ENCODE measurements at places on chromosomes 1 and 21.
A peak's percentile ranks its signal among the peaks of the same experiment; 100 is the strongest.

GRCh38 chr1:216535059-216535458, 111.8 kb upstream of the USH2A start:
- DNase-seq = no peak

GRCh38 chr1:54764922-54765561, 719 bp upstream of the PARS2 start:
- no peak for DNase-seq

DNA sequence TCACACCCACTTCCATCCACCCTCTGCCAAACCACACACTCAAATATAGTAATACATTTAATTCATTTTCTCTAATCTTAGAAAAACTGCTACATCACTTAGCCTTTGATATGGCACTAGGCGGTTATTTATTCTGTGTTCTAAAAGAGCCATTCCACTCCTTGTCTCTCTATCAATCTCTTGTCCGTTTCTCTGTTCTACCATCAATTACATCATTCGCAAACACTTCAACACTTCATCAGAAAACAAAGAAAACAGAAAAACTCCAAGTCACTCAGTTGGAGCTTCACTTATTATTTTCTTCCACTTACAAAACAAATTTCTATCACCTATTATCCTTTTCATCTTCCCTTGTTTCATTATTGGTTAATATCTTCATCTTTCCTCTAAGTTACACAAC, 1523.0 kb downstream of the KCNT2 start:
- DNase-seq = no peak

- no peak for DNase-seq
Measured at GRCh38 chr1:22043198-22043769, 9.2 kb upstream of the CDC42 start.

GRCh38 chr1:87696483-87696882, 367.8 kb downstream of the LMO4 start:
- DNase-seq = no peak

- peak; percentile 37 for DNase-seq
Measured at GRCh38 chr1:52842643-52843310, at the start of gene ZYG11A. Gene ZYG11A, plus strand, starts transcription at chr1:52842760. Its CDS starts 124 bp downstream, at chr1:52842884.

DNA sequence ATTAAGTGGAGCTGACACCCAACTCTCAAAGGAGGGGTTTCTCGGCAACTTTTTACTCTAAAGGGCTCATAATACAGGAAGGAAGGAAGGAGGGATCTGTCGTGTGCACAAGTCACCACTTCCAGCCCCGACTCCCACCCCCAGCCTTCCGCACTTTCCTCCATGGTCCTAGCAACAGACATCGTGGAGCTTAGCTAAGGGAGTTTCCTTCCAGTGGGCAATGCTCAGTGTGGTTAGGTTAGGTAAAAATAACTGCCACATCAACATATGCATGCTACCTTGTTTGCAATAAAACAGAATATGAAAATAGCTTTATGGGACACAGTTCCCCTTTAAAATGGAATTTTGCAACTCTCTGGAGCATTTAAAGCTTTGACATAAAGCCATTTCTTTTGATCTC, 35.2 kb downstream of the KANK4 start:
- DNase-seq = no peak

- DNase-seq = no peak
Measured at GRCh38 chr1:212710566-212710965, 10.9 kb upstream of the BATF3 start.

DNA sequence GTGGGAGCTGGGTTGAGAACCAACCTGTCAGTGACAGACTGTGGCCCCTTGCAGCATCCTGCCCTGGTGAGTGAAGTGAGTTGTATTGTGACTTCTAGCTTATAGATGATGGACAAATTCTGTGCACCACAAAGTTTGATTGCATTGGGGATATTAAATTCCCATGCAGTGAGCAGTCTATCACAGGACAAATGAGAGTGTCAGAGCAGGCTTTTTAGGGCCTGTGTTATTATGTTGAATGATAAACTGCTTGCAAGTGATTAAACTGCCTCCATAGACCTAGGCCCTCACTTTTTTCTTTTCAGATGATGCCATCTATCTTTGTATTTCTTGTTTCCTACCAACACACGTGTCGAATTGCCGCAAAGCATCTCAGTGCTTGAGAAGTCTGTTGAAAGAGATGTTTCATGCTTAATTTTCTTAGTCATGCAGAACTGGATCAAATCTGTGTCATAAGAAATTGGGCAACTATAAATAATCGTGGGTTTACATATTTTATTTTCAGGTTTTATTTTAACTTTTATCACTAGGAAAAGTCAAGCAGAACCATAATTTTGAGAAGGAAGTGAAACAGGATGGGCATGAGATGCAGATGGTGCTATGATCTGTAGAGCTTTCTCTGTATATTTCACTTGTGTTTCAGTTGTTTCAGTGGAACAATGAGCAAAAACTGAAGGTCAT, 199.2 kb downstream of the S1PR1 start:
- DNase-seq = no peak

GRCh38 chr1:178953034-178953433, 72.7 kb upstream of the FAM20B start:
- DNase-seq = peak; percentile 80

DNA sequence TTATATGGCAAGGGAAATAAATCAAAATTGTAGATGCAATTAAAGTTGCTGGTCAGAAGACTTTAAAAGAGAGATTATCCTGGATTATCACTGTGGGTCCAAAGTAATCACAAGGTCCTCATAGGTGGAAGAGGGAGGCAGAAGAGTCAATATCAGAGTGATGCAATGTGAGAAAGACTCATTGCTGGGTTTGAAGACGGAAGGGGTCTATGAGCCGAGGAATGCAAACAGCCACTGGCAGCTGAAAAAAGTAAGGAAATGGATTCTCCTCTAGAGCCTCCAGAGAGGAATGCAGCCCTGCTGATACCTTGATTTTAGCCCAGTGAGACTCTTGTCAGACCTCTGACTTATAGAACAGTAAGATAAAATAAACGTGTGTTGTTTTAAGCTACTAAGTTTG, 59.8 kb upstream of the MUTYH start:
- no peak for DNase-seq

DNA sequence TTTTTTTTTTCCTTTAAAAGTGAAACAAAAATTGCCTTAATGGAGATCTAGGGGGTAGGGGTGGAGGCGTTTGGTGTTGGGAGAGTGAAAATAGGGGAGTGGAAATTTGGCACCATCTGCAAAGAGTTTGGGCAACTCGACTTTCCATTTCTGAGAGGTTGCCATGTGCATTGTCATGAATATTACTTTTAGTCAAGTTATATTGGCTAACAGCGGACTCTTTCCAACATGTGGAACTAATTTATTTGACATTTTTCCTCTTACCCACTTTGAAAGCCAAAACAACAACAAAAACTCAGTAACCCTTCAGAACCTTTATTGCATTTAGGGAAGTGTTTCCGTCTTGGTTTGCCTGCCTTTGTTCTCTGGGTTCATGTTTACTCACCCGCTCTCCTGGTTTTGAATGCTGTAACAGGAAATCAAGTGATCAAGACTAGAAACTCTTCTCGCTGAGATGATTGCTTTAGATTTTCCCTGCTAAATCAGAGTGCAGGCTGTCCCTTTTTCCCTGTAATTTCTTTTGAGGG, 70.4 kb downstream of the CACHD1 start:
- peak; percentile 63 for DNase-seq

- no peak for DNase-seq
Measured at GRCh38 chr1:29703596-29704370, 467.5 kb downstream of the PTPRU start.

GRCh38 chr21:25582888-25583287, 24.4 kb downstream of the MRPL39 start:
- DNase-seq = no peak

DNA sequence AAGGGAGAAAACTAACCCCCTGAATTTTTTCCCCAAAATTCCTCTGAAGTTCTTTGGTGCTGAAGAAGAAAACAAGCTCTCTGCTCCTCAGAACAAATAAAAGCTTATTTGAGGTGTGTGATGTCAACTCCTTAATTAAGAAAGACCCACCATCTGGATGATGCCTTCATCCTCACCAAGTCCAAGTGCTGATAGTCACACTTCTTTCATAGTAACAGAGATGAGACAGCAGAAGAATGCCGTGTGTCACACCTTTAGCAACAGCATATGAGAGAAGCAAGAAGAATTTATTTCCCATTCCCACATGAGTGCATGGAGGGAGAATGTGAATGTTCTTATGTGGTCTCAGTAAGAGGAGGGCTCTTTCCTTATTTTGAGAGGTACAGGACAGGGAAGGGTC, 91.2 kb downstream of the TGFB2 start:
- DNase-seq = no peak

GRCh38 chr1:897226-897625, 26.5 kb upstream of the SAMD11 start:
- DNase-seq = no peak

GRCh38 chr1:2457444-2457843, 18.6 kb upstream of the PLCH2 start:
- no peak for DNase-seq

DNA sequence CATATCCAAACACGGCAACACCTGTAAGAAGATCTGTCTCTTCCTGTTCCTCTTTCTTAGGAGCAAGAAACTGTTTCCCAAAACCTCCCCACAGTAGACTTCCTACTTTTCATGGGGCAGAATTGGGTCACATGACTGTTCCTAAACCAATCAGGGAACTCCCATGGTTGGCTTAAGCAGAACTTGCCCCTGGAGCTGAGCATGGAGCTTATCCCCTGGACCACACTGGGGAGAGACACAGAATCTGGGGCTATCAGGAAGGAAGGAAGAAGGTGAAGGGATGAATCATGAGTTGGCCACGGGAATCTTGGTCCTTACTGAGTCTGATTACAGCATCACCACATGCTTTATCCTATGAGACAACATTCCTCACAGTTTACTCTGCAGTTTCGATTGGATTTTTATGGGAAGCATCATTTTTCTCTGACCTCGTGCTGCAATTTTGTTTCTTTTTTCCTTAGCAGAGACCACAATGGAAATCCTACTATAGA, 81.8 kb downstream of the CDC7 start:
- peak; percentile 39 for DNase-seq

DNA sequence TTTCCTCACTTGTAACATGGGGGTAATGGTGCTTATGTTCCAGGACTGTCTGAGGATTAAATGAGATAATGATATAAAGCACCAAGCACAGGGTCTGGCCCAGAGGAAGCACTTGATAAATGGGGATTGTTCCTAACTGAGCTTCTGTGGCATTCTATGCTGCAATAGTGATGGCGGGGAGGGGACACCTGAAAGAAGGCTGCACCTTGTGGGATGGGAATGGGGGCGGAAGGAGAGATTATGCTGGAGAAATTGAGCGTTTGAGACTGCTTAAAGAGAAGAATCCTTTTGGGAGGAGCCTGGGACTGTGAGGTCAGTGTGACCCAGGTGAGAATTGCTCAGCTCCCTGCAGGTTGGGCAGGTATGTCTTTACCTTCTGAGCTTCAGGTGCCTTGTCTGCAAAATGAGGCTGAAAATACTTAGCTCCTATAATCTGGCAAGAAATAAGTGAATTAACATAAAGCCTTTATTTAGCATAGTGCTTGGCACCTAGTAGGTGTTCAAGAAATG, 55.9 kb upstream of the CTPS1 start:
- DNase-seq = no peak

GRCh38 chr1:227763246-227764018, 28.2 kb downstream of the SNAP47 start:
- DNase-seq = no peak

DNA sequence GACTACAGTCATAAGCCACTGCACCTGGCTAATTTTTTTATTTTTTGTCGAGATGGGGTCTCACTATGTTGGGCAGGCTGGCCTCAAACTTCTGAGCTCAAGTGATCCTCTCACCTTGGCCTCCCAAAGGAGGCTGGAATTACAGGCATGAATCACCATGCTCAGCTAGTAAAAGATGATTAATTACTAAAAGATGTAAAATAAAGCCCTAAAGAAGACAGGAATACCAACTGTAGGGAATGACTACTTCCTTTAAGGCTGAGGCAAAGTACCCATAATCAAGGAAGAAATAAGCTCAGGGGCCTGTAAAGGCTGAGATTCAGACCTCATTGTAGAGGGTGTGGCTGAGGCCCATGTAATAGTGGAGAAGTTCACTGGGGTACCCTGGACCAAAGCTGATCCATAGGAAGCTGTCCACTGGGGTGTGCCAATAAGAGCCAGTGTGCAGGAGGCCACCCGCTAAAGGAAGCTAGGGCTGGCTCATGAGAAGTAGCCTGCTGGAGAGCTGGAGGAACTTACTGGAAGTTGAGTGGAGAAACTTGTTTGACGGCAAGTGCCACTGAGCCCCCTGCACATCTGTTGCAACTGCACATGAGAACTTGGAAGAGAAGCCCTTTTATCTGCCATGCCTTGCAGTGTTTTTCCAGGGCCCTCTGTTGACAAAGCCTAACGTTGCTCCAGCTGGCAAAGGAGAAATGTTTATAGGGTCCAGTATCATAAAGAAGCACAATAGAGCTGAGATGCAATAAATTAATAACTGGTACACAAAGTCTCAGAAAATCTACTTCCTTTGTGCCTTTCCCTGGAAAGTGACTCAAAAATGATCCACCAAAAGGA, 17.8 kb upstream of the SERTAD4 start:
- DNase-seq = no peak

GRCh38 chr1:156816561-156817328, at the start of gene SH2D2A:
Gene SH2D2A, minus strand, starts transcription at chr1:156816848. Its CDS starts 140 bp downstream, at chr1:156816708.
- DNase-seq = no peak

DNA sequence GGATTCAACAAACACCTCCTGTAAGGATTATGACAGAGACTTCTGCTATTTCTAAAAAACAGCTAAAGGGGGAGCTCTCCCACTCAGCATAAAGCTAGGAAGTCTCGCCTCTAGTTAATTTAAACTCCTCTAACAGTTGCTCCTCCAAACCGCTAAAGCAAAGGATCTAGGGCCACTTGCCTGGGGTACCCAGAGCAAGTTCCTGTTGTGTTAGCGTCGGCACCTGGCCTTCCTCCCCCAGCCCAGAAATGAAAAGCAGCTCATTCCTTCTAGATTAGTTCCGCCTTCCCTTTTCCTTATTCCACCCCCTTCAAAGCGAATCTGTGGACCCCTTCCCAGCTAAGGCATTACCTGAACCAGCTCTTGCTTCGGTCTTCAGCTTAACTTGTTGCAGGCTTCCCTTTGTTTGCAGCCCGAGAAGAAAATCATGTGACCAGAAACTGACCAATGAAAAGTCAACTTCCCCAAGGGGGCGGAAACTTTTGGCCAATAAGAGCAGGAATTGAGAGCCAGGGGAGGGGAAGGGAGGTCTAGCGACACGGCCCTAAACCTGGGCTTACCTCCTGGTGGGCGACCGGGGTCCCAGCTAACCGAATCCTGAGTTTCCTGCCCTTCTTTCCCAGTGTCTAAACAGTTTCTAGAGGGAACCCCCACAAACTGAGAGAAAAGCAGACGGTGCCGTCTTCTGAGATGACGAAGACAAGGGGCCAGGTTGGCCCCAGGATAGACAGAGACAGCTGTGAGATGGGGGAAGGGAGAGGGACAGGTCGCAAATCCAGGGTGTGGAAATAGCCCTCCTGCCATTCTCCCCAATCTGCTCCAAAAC, at the start of gene PBXIP1:
PBXIP1 (minus strand) TSS at position 382 of the 826 bp plus-strand sequence. CDS start 2,378 bp downstream, outside the sequence.
- peak; percentile 80 for DNase-seq

GRCh38 chr1:2609319-2610035, 22.9 kb downstream of the PRXL2B start:
- no peak for DNase-seq

DNA sequence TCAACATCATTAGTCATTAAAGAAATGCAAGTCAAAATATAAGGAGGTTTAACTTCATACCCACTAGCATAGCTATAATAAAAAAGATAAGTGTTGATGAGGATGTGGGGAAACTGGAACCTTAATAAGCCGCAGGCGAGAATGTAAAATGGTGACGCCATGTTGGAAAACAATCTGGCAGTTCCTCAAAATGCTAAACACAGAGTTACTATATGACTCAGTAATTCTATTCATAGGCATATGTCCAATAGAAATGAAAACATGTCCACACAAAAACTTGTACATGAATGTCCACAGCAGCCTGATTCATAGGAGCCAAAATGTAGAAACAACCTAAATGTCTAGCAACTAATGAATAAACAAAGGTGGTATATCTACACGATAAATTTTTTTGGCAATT, 23.2 kb downstream of the DDX59 start:
- DNase-seq = no peak

All from fibroblast of the conjunctiva (primary cell).